Stimulated activated CD8-positive, alpha-beta memory T cell treated with anti-CD3 and anti-CD28 coated beads, Interleukin-15, amount 100 ng/mL, for 48 hours (primary cell): ENCODE measurements at places on chromosomes 6 and 20.

DNA sequence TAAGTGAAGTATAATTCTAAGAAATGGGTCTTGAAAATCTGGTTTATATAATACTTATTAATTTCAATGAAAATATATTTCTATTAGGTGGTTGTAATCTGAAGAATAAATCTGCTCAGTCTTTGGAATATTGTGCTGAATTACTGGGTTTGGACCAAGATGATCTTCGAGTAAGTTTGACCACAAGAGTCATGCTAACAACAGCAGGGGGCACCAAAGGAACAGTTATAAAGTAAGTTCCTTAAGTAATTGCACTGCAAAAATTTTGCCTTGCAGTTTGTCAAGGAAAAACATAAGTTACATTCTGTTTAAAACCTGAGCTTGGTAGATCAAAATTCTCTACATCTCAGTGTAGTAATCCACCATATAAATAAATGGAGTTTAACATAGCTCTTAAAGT is 106.0 kb downstream of the MYO6 start:
- no peak for DNase-seq

- no peak for DNase-seq
Observed at GRCh38 chr6:27112974-27113373, 134.5 kb upstream of the PRSS16 start.

GRCh38 chr6:133291671-133292070 is 50.5 kb downstream of the EYA4 start:
- DNase-seq: no peak

GRCh38 chr20:24773168-24773567 is 175.9 kb upstream of the CST7 start:
- no peak for DNase-seq

GRCh38 chr6:21402368-21402767 is 191.2 kb upstream of the SOX4 start:
- peak; percentile 6 for DNase-seq

GRCh38 chr20:34983995-34984735 is 28.5 kb downstream of the MYH7B start:
- no peak for DNase-seq

GRCh38 chr6:1001655-1002349 is 308.9 kb upstream of the EXOC2 start:
- no peak for DNase-seq

GRCh38 chr6:64497634-64498033 is 862.0 kb downstream of the PHF3 start:
- DNase-seq: no peak

- no peak for DNase-seq
Observed at GRCh38 chr6:14455427-14455826, 337.9 kb downstream of the CD83 start.

DNA sequence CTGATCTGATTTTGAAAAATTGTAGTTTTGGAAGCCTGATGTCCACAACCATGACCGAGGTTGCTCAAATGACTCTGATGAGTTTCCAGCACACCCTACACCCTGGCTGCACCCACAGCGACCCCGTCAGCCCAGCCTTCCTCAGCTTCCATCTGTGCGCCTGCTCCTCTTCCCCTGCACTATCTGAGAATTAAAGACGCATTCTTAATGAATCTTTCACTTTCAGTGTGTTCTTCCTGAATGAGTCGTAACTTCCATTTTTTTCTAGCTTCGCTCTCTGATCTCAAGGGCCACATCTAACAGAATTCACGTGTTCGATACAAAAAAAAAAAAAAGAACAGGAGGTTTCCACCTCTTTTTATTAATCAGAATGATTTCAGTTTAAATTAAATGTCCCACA is 21.3 kb upstream of the RREB1 start:
- peak; percentile 20 for DNase-seq

- DNase-seq: no peak
Observed at GRCh38 chr6:143772116-143773086, 70.7 kb upstream of the LTV1 start.

GRCh38 chr6:70353448-70353847 is 50.6 kb upstream of the COL9A1 start:
- DNase-seq: no peak

GRCh38 chr20:44593751-44594150 is 11.4 kb downstream of the PKIG start:
- no peak for DNase-seq

DNA sequence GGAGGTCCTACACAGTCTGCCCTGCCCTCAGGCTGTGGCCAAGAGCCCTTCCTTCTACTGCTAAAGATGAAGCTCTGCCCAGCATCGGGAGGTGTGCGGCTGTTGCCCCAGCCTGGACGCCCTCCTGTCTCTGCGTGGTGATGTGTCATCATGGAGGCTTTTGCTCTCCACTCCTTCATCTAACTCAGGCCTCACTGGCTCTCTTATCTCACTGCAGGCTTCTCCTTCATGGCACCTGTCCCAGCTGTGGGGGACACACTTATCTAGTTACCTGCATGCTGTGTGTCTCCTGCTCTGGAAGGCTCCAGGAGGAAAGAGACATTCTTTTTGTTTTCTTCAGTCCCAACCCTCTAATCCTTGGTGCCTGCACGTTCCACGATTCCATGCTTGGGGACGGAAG is 89.1 kb downstream of the PSMG4 start:
- no peak for DNase-seq

GRCh38 chr20:57157106-57157691 is 109.2 kb downstream of the BMP7 start:
- no peak for DNase-seq

DNA sequence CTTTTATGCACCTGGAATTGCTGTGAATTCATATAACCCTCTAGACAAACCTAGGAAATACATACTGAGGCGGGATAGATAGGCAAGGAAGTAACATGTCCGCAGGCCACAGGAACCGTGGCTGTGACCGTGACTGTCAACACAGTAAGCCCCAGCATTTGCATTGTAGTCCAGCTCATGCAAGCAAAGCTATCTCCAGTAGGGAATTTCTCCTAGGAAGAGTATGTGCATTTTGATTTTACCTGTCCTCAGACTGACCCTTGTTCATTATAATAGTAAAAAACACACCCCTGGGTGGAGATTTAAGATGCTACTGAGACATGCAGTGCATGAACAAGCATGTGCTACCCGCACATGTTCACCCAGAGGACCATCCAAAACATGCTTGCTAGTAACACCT is 30.5 kb upstream of the RIMS4 start:
- DNase-seq: no peak

- DNase-seq: no peak
Observed at GRCh38 chr20:52880259-52880658, 91.9 kb upstream of the TSHZ2 start.

DNA sequence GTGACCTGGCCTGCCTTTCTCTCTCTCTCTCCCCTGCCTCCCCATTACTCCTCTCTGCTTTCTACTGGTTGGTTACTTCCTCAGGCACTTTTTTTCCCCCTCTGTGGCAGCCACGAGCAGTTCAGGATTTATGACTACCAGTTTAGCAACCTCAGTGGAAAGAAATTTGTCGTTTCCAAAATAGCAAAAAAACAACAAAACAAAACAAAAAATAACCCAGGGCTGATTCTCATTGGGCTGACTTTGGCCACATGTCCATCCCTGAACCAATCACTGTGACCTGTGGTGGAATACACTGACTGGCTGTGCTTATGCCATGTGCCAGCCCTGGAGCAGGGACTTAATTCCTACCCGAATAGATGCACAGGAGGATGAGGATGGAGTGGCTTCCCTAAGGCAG is 137.4 kb downstream of the TFAP2C start:
- DNase-seq: no peak

DNA sequence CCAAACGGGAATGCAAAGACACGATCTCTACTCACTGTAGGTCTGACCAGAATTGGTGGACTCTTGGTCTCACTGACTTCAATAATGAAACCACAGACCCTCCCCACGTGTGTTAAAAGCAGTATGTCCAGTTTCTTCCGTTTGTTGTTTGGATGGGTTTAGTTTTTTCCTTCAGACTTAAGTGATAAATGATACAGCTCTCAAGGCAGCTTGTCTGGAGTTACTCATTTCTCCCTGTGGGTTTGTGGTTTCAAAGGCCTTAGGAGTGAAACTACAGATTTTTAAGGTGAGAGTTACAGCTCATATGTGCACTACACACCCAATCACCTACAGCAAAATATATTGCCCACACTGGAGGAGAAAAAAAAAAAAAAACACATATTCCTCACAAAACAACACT is 86.7 kb upstream of the STMND1 start:
- no peak for DNase-seq

- no peak for DNase-seq
Observed at GRCh38 chr6:127564761-127565160, 12.2 kb upstream of the C6orf58 start.

- no peak for DNase-seq
Observed at GRCh38 chr6:94071835-94072234, 652.5 kb upstream of the EPHA7 start.

GRCh38 chr6:149755300-149756260 is 6.0 kb downstream of the PCMT1 start:
- no peak for DNase-seq

GRCh38 chr6:12709556-12710232 is 6.9 kb upstream of the PHACTR1 start:
- DNase-seq: no peak

DNA sequence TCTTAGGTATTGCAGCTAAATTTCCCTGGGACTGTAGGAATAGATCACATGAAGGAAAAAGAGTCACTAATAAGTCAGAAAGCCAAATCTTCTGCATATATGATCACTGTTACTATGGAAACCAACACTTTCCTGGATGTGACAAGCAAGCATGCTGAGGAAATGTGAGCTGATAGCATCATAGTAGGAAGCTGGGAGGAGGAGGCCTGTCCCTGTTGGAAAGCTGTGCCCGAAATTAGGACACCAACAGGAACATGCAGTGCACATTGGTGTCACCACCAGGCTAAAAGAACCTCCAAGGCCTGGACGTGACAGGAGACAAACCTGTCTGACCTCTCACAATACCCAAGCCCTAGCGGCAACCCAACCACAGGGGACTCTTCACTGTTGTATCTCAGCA is 181.9 kb upstream of the PCSK2 start:
- DNase-seq: no peak

- DNase-seq: no peak
Observed at GRCh38 chr6:75489025-75489424, 4.6 kb downstream of the FILIP1 start.

DNA sequence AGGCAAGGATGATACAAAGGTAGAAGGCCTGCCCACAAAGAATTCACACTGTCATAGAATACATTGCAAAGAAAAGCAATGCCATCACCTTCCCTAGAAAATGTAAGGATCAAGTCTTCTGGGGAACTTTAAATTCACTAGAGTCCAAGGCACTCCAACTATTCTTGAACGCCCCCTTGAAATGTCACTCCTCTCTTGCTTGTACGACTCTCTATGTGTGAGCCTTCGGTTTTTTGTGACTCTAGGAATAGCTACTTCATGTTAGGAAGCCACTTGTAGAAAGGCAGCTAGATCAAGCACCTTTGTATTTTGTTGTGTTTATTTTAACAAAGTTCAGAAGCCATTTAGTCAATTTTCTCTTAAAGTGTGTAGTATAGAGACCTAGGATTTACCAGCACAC is 159.2 kb upstream of the ARID1B start:
- no peak for DNase-seq

- DNase-seq: no peak
Observed at GRCh38 chr6:151958332-151958731, 150.8 kb downstream of the ESR1 start.

DNA sequence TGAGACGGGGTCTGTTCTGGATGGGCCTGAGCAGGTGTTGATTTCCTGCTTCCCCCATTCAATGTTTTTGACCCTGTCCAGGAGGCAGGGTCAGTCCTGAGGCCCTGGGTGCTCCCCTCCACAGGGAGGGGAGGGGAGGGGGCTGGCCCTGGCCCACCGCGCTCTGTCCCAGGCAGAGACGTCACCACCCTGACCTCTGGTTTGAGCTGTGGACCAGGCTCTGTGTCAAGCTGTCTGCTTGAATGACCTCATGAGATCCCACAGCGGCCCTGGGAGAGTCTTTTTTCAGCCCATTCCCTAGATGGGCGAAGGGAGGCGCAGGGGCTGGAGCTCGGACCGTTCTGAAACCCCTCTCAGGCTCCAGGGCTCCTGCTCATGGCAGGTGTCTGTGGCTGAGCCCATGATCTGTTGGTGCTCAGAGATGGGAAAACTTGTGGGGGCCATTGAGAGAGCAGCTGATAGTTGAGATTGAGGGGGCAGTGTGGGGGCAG is 8.9 kb upstream of the LKAAEAR1 start:
- no peak for DNase-seq

DNA sequence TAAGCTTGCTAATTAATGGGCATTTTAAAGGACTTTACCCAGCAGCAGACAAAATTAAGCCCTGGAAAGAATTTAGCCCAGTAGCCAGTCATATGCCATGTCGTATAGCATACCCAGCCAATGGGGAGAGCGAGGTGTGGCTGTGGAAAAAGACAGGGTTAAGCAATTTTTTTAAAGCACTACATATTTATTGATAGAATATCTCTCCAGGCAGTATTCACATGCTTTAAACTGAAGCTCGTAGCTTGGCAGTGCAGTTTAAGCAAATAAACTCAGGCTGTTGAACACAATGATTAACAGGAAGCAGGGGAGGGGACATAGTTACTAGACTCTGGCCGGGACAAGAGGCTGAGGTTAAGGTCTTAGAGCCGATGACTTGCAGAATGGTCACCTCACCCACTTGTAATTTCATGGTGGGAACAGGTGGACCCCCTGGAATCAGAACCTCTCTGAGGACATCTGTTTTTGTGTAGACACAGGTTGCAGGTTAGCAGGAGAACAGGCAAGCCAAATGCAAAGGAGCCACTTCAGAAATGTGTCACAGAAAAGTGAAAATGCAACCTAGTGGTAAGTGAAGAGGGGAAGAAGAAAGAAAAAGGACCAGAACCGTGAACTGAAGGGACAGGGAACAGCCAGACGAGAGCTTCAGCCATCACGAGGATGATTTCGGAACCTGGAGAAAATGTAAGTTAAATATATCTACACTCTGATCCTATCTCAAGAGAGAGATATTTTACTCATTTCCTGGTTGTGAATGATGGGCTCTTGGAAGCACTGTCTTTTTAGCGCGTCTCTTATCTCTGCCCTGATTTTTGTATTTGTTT is 7.2 kb downstream of the GCNT2 start:
- DNase-seq: no peak

DNA sequence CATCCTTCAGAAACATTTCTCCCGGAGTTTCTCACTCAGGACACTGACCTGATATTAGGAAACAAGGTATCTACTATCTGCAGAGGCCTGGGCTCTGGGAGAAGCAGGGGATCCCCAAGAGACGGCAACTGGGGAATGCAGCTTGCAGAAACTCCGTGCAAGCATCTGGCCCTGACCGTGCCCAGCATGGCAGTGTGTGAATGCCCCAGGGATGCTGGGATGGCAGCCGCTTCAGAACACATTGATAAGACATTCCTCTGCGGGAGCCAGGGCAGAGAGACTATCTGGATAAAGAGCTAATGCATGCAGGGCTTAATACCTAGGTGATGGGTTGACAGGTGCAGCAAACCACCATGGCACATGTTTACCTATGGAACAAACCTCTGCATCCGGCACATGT is 55.4 kb downstream of the NFATC2 start:
- no peak for DNase-seq

GRCh38 chr20:19851861-19852260 is 93.8 kb downstream of the RIN2 start:
- DNase-seq: no peak
